ENCODE measurements at places on chromosomes 2 and 18.

- no peak for DNase-seq
These were observed 30.2 kb downstream of the XDH start for GRCh38 chr2:31384351-31384750.

GRCh38 chr2:62265106-62265505, 69.2 kb downstream of the B3GNT2 start:
- DNase-seq: no peak

DNA sequence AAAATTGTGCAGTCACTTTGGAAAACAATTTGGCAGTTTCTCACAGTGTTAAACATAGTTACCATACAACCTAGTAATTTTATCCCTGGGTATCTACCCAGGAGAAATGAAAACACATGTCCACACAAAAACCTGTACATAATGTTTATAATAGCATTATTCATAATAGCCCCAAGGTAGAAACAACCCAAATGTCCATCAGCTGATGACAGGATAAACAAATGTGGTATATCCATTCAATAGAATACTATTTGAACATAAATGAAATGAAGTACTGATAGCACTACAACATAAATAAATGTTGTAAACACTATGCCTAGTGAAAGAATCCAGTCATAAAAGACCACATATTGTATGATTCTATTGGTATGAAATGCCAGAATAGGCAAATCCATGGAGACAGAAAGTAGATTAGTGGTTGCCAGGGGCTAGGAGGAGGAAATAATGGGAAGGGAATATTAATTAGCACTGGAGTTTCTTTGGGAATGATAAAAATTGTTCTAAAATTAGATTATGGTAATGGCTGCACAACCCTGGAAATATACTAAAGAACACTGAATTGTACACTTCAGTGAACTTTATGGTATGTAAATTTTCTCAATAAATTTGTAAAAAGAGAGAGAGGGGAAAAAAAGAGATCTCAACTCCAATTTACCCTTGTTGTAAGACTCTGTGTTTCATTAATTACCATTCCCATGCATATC, 20.8 kb upstream of the VIT start:
- no peak for DNase-seq

DNA sequence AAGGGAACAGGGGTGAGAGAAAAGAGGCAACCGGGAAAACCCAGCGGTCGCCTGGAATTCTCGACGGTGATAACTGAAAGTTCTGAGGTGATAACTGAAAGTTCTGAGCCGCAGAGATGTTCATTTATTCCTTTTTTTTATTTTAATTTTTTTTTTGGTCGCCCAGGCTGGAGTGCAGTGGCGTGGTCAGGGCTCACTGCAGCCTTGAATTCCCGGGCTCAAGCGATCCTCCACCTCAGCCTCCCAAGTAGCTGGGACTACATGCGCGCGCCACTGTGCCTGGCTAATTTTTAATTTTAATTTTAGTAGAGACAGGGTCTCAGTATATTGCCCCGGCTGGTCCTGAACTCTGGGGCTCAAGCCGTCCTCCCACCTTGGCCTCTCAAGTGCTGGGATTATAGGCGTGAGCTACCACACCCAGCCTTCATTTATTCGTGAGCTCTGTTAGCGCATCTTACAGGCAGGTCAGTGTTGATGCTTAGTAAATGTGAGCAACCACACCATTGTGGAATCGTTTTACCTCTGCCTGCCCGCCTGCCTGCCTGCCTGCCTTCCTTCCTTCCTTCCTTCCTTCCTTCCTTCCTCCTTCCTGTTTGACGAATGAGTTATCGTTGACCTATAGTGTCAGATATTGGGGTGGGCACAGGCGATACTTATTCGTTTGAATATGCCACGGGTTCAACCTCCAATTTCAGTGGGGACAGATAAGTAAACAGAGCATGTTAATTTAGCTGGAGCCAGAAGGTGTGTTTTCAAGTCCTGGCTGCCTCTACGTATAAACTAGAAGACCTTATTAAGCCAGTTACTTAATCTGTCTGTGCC, 557 bp upstream of the E2F6 start:
- no peak for DNase-seq

- DNase-seq: no peak
These were observed 78.2 kb upstream of the SLC1A4 start for GRCh38 chr2:64910972-64911433.

DNA sequence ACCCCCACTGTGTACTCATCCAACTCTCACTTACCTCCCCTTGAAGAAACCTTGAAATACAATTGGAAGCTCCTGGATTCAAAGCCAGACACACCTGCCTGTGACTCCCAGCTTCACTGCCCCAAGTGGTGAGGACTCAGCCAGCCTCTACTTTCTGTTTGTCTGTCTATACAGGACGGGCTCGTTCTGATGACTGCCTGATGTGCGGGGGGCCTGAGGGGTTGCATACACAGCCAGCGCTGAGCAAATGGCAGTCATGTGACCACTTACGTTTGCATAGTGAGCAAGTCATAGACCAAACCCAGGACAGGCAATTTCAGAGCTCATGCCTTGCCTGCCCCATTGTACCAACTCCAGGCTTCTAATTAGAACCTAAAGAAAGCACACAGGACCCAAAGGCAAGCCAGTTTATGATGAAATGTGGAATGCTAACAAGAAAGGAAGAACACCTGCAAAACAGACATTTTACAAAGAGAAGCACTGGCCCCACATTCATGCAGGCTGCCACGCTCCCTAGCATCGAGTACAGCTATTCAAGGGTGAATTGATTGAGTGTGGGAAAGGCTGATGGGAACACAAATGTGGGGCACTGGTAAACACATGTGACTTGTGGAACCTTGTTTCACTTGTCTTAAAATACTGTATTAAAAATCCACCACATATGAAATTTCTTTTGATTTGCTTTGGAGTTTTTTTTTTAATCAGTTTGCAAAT, 137.8 kb downstream of the LNPK start:
- no peak for DNase-seq

DNA sequence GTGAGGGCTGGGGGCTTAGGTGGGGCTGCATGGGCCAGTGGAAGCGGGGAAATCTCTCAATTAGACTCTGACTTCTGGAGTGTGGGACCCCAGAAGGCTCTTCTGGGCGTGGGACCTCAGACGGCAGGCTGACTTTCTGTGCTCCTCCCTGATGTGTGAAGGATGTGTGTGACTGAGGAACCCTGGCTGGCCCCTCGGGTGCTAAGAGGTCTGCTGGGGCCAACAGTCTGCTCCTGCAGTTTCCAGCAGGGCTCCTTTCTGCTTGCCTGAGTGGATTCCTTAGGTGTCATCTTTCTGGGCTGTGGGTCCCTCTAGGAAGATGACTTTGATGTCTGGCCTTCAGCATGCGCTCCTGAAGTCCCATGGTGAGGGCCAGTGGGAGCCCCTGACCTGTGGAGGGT, 167.5 kb downstream of the DYSF start:
- DNase-seq: no peak

DNA sequence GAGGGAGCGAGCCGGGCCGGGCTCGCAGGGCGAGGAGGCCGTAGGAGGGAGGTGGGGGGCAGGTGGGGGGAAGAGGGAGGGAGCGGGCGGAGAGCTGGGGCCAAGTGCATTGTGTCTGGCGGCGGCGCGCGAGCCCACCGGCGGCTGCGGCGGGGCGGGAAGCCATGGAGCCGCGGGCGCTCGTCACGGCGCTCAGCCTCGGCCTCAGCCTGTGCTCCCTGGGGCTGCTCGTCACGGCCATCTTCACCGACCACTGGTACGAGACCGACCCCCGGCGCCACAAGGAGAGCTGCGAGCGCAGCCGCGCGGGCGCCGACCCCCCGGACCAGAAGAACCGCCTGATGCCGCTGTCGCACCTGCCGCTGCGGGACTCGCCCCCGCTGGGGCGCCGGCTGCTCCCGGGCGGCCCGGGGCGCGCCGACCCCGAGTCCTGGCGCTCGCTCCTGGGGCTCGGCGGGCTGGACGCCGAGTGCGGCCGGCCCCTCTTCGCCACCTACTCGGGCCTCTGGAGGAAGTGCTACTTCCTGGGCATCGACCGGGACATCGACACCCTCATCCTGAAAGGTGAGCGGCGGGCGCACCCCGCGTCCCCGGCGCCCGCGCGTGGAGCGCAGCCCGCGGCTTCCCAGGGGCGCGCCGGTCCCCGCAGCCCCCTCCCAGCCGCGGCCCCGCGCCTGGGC, at the start of gene TMEM178A:
Gene TMEM178A, plus strand, starts transcription at position 107 of the 680 bp plus-strand sequence. Its CDS starts 58 bp downstream, at position 165.
- no peak for DNase-seq

DNA sequence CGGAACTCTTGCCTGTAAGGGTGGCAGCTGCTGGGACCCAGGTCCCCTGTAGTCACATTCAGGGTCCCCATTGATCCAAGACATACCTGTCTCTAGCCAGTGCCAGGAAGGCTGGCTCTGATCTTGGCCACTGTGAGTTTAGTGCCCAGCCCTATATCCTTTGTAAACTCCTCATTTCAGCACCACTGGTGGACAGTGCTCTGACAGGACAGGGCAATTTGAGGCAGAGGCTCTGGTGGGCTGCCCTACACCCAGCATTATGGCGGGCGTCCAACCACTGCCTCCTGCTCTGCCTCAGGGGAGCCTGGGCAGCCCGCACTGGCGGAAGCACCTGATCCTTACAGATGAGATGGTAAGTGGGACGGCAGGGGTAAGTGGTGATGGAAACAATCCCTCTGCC, 55.2 kb upstream of the MGAT4A start:
- DNase-seq: no peak

- DNase-seq: no peak
These were observed 22.3 kb upstream of the ORC2 start for GRCh38 chr2:200985799-200986198.

DNA sequence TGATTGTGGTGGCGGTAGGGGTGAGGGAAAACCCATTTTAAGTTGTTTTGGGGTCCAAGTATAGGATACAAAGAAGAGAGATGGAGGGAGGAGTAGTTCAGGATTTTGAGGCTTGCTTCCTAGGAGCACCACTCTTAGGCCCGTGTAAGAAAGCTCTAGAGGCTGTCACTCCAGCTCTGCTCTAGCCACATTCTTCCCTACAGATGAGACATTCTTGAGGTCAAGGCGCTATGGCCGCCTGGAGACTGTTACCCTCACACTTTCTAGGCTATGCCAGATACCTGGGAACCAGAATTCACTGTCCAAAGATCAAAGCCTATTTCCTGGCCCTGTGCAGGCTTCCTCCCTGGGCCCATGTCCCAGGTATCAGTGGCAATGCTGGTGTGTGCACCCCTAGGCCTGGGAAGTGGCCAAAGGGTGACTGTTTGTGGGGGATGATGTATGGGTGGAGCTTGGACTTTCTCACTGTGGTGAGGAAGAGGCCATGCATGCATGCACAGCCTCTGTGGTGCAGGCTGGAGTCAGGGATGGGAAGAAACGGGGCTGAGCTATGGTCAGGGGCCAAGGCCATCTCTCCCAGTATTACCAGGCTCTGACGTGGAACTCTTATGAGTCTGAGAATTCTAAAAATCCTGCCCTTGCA, 7.0 kb upstream of the TTL start:
- no peak for DNase-seq

DNA sequence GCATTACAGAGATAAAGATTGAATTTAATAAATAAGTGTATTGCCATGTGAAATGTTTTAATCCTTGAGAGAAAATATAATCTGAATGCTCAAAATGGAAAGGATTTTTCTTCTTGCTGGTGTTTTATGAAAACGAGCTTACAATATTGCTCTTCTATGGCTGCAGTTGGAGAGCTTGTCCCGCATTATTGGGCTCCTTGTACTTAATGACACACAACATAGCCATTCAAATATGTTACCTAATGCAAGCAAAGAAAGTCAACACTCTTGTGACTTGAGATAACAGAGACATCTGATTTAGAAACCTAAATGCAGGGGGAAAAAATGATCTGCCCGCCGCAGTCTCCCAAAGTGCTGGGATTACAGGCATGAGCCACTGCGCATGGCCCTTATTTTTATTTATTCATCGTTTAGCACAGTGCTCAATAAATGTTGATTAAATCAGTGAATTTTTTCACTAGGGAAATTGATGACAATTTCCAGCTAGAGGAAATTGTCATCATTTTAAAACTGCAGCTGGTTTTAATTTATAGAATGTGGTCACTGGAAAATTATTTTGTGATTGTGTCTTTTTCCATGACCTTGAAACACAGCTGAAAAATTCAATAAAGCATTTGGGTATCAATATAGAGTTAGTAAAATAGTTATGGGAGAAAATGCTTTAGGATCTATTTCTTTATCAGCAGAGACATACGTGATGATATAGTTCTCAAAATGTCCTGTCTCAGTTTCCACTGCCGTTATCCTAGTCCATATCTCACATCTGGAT, 2.4 kb upstream of the PRKD3 start:
- no peak for DNase-seq

GRCh38 chr2:240670950-240671349, 11.7 kb downstream of the AQP12B start:
- DNase-seq: no peak

DNA sequence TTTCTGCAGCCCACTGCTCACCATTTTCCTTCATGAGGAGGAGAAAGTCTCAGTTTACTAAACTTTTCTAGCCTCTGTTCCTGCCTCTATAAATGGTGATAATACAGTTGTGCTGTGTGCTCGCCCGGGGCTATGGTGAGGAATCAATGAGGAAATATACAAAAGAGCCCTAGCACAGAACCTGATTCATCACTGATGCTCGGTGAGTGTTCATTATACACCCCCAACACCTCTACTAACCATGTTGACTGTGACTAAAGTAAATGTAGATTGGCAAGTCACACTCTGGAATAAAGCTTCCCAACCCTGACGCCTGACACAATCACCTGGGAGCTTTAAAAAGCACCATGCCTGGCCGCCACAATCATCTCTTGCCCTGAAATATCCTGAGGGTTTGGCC, 118.8 kb upstream of the CYP1B1 start:
- no peak for DNase-seq

DNA sequence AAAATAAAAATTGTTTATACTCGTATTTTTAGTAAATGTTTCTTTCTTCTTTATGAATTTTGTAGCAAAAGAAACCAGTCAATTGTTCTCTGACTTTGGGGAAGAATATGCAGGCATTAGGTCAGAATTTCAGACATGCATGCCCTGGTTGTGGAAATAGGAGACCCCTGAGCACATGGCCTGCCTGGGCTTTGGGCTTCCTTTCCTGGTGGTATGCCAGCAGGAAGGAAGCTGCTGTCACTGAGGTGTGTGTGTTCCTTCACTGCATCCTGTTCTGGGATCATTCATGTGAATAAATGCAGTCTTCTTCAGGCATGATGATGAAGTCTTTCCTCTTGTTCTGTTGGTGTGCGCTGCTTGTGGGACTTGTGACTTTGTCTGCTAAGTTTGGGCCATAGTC, 920.2 kb upstream of the VRK2 start:
- DNase-seq: no peak

GRCh38 chr2:231395188-231396057, at the start of gene B3GNT7:
TSS of gene B3GNT7 (plus strand) at chr2:231395710. CDS start at chr2:231395804, 94 bp downstream.
- no peak for DNase-seq

- DNase-seq: peak; percentile 26
These were observed 3.7 kb upstream of the ATG16L1 start for GRCh38 chr2:233247744-233248143.

GRCh38 chr2:241999184-241999583, 129.7 kb downstream of the RTP5 start:
- no peak for DNase-seq

GRCh38 chr2:44044281-44044720, 48.5 kb upstream of the LRPPRC start:
- peak; percentile 22 for DNase-seq

GRCh38 chr18:2325308-2325849, 245.9 kb downstream of the METTL4 start:
- DNase-seq: no peak
